RCC 7860 (cell line): ENCODE measurements at places on chromosomes 2 and 18.

DNA sequence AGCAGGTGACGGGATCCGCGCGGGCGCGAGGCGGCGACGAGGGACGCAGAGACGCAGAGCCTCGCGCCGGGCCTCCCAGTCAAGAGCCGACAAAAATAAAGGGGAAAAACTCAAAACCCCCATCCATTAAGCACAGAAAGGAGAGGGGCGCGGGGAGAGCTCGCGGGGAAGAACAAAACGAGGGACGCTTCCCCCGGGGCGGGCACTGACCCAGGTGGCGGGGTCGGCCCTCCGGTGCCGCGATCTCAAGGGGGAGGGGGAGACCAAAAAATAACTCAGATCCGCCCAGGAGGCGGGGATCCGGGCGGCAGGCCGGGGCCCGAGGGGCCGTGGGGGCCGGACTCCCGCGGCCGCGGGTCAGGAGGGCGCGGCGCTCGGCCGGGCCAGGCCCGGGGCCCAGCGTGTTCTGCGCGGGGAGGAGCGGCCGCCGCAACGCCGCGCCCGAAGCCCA is 597 bp downstream of the RNF103 start:
- no peak for DNase-seq

DNA sequence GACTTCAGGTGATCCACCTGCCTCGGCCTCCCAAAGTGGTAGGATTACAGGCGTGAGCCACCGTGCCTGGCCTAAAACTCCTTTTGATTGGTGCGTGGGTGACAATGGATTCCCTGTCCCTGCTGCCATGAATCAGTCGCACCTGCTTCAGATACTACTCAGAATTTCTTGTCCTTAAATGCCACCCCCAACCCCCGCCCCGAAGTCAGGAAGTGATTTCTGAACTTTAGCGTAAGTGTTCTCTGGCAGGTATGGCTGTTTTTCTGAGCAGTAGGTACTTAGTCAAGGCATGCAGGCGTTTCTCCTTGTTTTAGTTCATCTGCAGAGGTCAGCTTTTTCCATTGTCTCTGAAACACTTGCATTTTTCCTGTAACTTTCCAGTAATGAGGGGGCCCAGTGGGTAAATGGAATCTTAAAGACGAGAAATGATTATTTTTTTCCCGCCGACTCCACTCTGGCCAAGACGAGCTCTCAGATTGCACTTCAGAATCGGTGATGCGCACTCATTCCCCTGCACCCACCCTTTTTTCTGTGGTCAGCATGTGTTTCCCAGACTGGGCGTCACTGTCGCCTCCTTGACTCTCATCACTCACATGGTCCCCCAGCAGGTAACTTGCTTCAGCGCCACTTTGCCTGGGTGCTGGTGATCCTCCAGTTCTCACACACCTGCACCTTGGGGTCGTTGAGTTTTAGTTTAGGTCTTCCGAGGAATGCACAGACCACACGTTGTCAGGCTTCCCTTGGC is 179.7 kb downstream of the GBX2 start:
- DNase-seq = no peak

DNA sequence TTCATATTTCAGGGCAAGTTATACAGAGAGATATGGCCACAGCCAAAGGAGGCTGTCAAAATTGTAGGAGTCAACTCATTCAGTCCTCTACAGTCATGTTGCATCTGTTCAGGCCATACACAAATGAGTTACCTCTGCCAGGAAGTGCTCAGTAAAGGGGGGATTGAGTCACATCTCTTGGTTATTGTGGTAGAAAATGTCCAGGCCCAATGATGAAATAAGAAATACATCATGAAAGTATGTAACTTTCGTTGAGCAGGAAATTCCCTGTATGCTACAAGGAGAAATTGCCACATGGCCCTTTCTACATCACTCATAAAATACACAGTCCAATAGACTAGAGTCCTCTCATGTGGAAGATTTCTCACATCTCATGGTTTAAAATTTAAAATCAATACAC is 103.9 kb upstream of the COL3A1 start:
- peak; percentile 40 for DNase-seq

DNA sequence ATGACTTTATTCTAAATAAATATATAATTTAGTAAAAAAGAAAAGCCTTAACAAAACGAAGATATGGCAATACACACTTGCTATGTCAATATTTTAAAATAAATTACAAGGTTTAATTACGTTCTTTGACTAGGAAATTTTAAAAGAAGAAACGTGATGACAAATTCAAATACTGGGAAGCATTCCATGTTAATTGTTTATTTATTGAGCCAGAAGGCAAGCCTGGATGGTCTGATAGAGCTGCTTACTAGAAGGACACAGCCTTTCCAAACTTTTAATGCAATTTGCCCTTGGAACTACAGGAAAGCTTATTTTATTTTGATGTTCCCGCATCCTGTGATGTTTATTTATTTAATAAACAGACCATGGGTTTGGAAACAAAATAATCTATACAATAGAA is 33.4 kb upstream of the DSEL start:
- DNase-seq = no peak

DNA sequence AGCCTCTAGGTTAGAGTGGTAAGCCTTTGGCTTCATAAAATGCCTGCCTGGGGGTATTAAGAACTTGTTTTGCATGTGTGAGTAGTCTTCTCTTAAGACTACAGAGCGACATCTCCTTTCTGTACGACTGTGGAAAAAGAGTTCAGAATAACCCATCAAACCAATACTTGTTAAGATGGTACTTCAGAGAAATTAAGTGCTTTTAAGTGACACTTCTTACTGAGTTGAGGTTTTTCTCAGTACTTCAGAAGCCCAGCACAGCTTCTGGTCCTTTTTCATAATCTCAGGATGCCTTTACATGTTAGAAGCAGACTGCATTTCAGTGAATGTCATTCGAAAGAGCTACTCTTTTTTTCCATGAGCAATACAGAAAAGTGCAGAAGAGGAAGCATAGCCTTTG is 10.8 kb downstream of the XRCC5 start:
- no peak for DNase-seq
